ENCODE measurements at places on chromosomes 5 and 9.
A peak's percentile ranks its signal among the peaks of the same experiment; 100 is the strongest.

DNA sequence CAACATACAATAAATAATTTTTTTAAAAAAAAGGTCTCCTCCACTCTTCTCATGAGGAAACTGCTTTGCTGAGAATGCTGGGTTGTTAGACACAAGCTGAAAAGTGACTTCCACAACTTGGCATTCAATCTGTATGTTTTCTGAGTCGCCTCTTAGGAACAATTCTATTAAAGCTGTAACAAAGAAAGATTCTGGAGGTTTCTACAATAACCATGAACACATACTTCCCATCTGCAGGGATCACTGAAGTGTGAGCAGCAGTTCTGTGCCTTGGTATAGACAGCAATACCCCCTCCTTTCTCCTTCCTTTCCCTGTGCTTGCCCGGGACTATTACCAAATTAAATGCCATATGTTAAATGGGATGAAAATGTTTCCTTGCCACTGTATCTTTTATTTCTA lies 1.5 kb downstream of the DIRAS2 start:
- DNase-seq: no peak

GRCh38 chr9:132147331-132147730 lies 14.5 kb upstream of the NTNG2 start:
- no peak for DNase-seq

GRCh38 chr9:72132052-72132451 lies 17.2 kb upstream of the GDA start:
- no peak for DNase-seq

- DNase-seq: peak; percentile 49
These were observed 47.5 kb downstream of the RAPGEF6 start for GRCh38 chr5:131587541-131587940.

DNA sequence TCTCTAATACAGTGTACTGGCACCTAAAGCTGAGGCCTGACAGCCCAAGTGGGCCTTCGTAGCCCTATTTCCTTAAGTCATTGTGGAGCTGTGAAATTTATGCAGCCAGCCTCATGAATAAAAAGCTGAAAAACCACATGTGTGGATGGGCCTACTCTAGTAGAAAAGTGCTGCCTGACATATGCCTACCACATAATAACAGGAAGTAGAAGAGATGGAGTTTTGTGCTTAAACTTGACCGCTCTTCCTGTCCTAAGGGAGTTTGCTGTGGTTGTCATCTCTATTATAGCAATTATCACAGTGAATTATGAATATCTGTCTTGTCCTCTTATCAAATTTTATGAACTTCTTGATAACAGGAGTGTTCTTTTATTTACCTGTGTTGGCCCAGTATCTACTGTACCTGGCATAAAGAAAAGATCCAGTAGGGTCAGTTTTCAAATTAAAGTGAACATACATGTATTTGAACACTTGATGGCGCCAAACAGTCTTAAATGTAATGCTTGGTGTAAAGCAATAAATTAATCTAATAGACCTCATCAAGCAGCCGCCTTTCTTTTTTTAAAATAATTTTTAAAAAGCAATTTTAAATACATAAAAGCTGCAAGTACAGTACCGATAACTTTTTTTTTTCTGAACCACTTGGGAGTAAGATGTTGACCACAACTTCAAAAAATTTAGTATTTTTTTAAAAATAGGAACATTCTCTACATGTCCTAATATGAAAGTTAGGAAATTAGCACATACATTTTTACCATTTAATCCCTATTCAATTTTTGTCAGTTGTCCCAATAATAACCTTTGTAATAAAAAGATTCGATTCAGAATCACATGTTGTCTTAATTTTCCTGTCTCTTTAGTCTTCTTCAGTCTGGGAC lies 51.0 kb downstream of the FKTN start:
- DNase-seq: peak; percentile 48

DNA sequence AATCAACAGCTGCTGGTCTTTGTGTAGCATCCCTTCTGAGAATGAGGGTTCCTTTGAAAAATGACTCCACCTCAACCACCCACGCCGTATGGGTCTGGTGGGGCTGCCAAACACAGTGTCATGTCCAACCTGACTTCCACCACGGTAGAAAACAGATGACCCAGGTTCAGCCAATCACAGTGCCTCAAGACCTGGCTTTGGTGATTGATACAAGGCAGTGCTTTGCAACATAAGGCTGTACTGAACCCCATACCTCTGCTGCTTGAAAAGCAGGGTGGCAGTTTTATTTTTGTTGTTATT lies 11.5 kb upstream of the TGFBR1 start:
- no peak for DNase-seq

GRCh38 chr9:86396412-86396811 lies 42.2 kb upstream of the TUT7 start:
- no peak for DNase-seq

DNA sequence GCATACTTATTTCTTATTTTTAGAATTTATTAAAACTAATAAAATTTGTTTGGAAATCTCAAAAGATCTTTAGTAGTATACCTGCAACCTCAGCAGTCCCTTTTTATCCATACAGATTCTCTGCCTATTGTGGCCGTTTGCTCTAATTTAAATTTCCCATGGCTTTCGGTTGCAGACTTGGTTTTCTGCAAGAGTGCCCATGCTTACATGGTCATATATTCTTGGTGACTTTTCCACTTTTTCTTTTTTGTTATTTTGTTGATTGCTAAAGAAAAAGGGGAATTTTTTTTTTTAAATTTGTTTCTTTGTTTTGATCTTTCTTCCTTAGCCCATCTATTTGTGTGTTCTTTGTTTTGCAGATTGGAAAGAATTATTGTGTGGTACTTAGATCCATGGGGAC lies 20.6 kb downstream of the ZCCHC7 start:
- DNase-seq: no peak

DNA sequence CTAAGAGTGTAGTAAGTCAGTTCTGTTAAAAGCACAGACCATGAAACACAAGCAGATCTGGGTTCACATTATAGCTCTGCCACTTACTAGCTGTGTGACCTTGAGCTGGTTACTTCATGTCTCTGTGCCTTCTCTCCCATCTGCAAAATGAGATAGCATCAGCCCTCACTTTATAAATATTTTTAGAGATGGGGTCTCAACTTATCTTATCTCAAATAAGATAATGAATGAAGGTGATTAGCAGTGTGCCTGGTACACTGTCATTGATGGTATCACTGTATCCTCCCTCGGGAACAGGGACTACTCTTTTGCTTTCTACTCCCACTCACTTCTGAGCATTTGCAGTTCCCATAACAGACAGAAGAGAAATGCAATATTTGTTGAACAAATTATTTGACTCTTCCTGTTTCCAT lies 52.4 kb downstream of the GALNT10 start:
- DNase-seq: no peak

DNA sequence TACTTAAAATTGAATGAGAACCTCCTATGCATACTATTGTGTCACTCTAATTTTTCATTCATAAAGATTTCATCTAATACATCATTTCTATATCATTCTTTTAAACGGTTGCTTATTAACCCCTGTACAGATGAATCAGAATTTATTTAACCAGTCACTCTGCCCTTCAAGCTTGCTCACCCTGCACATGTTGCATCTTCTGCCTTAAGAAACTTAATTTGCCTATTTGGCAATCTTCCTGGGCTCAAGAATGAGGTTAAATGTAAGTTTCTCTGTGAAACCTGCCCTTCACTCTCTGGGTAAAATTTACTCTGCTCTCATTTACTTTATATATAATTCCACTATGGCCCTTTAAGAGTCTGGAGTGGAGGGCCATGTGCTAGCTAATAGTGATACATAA lies 434.7 kb upstream of the ZNF608 start:
- DNase-seq: no peak

- peak; percentile 8 for DNase-seq
These were observed 142.4 kb upstream of the TLR4 start for GRCh38 chr9:117561761-117562160.

DNA sequence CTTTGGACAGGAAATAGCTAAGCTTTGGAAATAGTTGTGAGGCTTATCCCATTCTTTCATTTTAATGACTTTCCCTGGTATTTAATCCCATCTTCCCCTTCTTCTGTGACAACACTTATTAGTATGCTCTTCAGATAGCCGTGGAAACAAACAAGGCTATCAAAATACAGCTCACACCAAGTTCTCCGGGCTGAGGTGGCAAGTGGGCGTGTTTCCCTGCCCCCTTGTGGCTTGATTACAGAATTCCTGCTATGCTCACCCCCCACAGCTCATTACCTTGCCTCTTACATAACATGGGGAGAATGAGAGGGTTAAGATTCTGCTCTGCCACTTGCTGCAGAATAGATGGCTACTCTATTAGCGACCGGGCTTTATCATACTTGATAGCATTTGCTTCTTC lies 437.1 kb upstream of the TLE4 start:
- peak; percentile 84 for DNase-seq

- DNase-seq: no peak
These were observed 90.8 kb downstream of the CAAP1 start for GRCh38 chr9:26801772-26802171.

- DNase-seq: no peak
These were observed 82.0 kb downstream of the WNK2 start for GRCh38 chr9:93265972-93266371.

DNA sequence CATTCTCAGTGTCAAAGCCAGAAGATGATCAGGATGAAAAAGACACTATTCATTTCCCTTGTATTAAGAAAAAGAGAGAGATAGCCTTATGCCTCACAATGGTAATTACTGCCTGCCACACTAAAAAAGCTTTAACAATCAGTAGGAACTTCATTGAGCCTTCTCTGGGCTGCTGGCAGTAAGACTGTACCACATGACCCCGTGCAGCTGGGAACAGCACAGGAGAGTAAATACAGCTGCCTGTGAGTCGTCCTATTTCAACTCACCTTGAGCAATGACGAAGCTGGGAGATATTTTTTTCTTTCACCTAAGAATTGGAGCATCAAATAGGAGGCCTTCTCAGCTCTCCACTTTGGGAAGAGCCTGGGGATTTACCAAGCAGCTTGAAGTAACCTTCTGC lies 316.3 kb downstream of the GABRB2 start:
- DNase-seq: peak; percentile 21

- no peak for DNase-seq
These were observed 16.2 kb downstream of the GDNF start for GRCh38 chr5:37823433-37824152.

GRCh38 chr5:95858023-95858461 lies 35.5 kb upstream of the GLRX start:
- DNase-seq: no peak

DNA sequence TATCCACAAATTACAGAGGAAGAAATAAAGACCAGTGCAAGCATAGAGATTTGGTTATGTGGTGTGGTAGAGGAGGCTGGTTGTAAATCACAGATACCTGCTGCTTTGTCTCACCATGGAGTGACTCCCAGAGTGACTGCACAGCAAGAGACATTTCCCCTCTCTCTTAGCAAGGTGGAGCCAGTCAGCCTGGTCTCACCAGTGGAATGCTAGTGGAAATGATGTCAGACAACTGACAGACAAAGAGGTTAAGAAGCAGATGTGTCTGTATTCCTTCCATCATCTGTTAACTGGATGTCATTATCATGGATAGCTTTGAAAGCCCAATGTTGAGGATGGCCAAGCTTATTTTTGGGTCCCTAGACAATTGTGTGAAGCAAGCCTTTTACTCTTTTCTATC lies 509.4 kb upstream of the SEMA6A start:
- DNase-seq: peak; percentile 68

GRCh38 chr9:81683704-81684103 lies 5.6 kb downstream of the TLE1 start:
- peak; percentile 40 for DNase-seq

DNA sequence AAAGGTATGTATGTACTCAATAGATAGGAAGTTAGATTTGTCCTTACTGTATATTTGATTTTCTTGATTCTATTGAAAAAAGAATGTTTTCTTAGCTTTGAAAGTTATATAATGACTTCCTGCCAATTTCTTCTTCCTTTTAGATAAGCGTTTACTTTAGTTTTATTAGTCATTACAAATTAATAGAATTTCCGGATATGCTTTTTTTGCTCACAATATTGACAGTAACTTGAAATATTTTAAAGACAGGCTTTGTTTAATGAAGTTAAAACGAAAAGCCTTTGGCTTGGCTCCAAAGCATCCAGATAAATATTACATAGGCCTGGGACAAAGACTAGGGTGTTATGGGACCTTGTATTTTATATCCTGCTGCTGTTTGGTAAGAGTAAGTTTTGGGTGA lies 49.5 kb downstream of the CWC27 start:
- no peak for DNase-seq

- DNase-seq: peak; percentile 63
These were observed 145.3 kb upstream of the FST start for GRCh38 chr5:53335115-53335514.

DNA sequence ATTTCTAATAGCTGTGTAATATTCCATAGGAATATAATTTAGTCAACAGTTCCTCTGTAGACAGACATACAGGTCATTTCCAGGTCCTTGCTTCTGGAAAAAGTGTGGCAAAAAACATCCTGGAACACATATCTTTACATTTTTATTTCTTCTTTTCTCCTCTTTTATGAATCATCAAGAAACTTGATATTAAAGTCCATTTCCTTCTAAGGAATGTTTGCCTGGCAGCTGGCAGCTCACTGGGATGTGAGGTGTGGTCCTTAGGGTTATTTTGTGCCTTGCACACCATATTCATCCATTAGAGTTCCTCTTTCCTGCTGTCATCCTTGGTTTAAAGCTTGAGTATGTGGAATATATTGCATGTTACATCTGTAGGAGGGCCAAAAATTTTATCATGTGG lies 122.0 kb downstream of the GALNT10 start:
- DNase-seq: no peak

DNA sequence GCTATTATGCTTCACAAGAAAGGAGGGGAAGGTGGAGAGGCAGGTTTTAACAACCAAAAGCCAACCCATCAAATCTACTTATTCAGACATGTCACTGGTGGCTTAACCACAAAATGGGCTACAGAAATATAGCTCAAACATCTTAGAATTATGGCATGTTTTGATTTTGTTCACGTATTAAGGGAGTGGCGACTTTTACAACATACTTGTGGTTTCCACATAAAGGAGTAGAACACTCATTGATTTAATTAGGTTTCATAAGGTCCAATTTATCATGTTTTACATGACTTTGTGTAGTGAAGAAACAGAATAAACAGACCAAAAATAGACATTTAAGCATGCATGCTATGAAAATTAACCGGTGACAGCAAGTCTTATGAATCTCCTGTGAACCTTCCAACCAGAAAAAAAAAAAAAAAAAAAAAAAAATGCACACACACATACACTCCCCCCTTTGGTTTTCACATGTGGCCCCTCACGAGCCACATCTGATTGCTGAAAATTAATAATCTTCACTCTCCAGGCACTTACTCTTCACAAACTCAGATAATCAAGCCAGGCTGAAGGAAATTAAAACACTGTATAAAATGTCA lies 5.4 kb downstream of the ZNF608 start:
- no peak for DNase-seq

GRCh38 chr9:121825031-121825691 lies 173.7 kb downstream of the DAB2IP start:
- no peak for DNase-seq

GRCh38 chr5:54719384-54720283 lies 202.1 kb downstream of the SNX18 start:
- DNase-seq: peak; percentile 96

- no peak for DNase-seq
These were observed 87.5 kb downstream of the SECISBP2 start for GRCh38 chr9:89405826-89406225.

Data from mesendoderm (in vitro differentiated cells).